Left kidney (tissue), 8 donors: ENCODE measurements at places on chromosomes 4 and X.

- no peak for DNase-seq
These were observed 47.7 kb upstream of the MGST2 start for GRCh38 chr4:139617702-139618490.

GRCh38 chr4:168263039-168263438 is 55.5 kb downstream of the DDX60 start:
- no peak for DNase-seq

- DNase-seq = no peak
These were observed 126.9 kb downstream of the VCX3B start for GRCh38 chrX:8591501-8591900.

DNA sequence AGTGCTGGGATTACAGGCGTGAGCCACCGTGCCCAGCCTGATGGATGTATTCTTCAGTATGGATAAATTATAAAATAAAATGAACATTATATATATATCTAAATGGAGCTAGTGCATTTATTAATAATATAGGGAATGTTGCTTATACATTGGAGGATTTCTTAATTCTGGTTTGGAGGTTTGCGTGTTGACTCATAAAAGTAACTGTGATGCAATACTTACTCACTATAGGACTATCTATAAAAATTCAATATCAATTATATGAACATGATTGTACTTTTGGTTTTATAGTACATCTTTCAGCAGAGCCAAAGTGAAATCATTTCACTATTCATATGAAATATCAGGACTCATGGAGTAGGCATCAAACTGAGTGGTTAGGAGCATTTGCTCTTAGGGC is 3.2 kb upstream of the AREG start:
- no peak for DNase-seq

- no peak for DNase-seq
These were observed 279.9 kb downstream of the INPP4B start for GRCh38 chr4:142566243-142566642.

GRCh38 chr4:91519155-91519554 is 784.6 kb upstream of the GRID2 start:
- DNase-seq = no peak

DNA sequence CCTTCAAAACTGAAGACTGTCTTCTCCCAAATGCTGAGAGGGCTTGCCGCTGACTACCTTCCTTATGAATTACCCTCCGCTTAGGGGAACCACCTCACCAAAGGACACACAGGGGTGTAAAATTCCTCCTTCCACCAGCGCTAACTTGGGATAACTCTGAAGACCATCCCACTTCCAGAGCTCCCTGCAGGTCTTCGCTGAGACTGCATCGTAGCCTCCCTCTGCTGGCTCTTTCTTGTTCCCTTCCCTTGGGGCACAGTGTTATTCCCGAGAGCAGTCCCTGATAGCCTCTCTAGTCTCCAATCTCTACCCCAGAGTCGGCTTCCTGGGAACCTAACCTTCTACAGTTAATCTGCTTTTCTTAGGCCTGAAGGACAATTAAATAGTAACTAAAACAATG is 725.5 kb upstream of the ATOH1 start:
- no peak for DNase-seq

DNA sequence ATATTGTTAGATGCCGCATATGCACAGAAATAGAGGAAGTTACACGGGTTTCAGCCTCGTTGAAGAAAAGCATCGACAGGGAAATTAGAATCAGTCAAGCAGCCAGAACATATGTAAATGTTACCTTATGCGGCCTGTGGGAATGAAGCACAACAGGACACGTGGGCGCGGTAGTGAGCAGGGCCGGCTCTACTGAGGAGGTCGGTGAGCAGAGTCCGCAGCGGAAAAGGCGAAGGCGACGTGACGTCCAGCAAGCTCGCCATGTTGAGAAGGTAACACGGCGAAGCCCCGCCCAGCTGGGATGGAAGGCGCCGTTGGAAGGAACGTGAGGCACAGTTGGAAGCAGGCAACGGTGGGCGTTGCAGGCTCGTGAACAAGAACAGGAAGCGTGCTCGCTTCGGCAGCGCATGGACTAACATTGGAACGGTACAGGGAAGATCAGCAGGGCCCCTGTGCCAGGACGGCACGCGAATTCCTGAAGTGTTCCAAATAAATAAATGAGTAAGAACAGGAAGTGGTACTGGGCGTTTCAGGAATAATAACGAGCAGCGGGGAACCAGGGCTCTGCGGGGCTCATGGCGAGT is 54.6 kb downstream of the MTNR1A start:
- no peak for DNase-seq

- no peak for DNase-seq
These were observed 64.9 kb upstream of the NPY2R start for GRCh38 chr4:155143512-155143911.

DNA sequence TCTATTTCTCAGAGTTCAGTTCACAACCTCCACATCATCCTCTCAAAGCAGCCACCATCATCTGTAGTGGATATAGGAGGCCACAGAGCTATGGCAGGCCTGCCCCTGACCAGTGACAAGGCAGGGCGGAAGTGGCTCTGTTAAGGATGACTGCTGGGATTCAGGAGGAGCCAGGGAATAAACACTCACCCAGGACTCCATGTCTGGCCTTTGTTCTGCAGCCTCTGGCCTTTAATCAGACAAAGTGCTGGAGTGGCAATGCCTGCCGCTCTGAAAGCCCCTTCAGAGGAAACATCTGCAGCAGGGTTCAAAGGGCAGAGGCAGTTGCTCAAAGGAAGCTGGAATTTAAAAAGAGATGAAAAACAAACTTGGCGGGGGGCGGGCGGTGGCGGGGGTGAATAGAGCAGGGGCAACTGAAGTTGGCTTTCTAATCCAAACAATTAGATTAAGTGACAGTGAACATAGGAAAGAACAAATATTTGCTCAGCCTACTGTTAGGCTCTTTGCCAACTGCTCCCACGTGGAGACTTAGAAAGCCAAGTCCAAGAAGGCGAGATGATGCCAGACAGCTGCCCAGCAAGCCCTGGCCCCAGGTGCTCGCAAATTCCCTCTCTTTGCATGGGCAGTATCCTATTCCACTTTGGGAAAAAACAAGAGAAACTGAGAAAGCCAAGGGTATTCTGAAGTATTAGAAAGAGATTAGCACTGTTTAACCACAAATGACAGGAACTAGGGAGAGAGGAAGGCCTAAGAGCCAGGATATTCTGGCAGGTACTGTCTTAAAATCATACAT is 5.5 kb downstream of the MPP1 start:
- no peak for DNase-seq

GRCh38 chr4:186067757-186068385 is 1.1 kb upstream of the TLR3 start:
- DNase-seq = peak; percentile 67

DNA sequence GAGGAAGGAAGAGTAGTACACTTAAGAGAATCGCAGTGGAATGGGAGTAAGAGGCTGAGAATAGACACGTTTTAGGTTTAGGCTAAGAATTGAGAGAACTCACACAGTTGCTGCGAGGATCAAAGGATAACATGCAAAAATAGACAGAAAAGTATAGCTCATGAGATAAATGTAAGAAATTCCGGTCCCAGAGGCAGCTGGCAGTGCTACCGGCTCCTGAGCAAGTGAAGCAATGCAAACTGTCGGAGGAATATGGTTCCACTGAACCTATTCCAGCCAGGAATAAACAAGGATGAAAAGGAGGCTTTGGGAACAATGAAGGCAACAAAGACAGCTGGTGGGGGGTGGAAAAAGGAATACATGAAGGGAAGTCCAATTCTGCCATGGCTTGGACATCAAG is 191.8 kb downstream of the QDPR start:
- DNase-seq = no peak

GRCh38 chrX:55484948-55485347 is 4.7 kb downstream of the USP51 start:
- DNase-seq = no peak

GRCh38 chrX:31233941-31234496 is 162.2 kb upstream of the FTHL17 start:
- DNase-seq = no peak

GRCh38 chr4:183186813-183187212 is 87.8 kb downstream of the WWC2 start:
- DNase-seq = no peak

DNA sequence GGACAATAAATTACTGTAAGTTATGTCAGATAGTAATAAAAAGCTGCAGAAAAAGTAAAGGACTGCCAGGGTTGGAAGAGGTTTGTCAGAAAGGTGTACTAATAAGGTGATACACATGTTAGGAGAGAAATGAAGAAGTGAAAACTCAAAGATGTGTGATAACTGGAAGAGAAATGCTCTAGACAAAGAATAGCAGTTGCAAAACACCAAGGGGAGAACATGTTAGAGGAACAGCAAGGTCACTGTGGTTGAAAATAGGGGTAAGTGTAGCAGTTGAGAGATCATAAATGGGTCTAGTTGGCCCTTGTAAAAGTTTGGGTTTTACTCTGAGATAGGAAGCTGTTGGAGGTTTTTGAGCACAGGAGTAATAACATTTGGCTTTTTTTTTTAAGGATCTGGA is 46.9 kb downstream of the HSPA4L start:
- no peak for DNase-seq

GRCh38 chr4:15001248-15001868 is 923 bp upstream of the CPEB2 start:
- peak; percentile 51 for DNase-seq

GRCh38 chrX:10841579-10841978 is 221.2 kb upstream of the MID1 start:
- no peak for DNase-seq

GRCh38 chr4:145828802-145829485 is 109.7 kb downstream of the ZNF827 start:
- no peak for DNase-seq

GRCh38 chr4:104128031-104128849 is 366.5 kb downstream of the CXXC4 start:
- DNase-seq = no peak

GRCh38 chr4:183838987-183839712 is 66.0 kb upstream of the STOX2 start:
- peak; percentile 56 for DNase-seq

DNA sequence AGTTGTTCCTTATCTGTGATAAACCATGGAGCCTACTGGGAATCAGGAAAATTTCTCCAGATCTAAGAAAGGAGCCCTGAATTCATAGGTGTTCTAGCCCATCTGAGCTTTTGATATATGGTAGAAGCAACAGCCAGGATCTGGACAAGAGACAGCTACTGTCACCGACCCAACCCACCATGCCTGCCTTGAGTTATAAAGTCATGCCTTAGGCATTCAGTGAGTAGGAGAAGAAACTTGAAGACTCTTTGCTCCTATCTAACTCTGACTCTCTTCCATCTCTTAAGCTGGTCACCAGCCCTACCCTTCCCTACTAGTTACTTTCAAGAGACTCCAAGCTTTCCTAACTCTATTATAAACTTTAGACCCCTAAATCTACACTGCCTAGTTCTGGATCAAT is 83.9 kb upstream of the FAM9B start:
- no peak for DNase-seq

- no peak for DNase-seq
These were observed 39.9 kb downstream of the MSX1 start for GRCh38 chr4:4899202-4899925.

DNA sequence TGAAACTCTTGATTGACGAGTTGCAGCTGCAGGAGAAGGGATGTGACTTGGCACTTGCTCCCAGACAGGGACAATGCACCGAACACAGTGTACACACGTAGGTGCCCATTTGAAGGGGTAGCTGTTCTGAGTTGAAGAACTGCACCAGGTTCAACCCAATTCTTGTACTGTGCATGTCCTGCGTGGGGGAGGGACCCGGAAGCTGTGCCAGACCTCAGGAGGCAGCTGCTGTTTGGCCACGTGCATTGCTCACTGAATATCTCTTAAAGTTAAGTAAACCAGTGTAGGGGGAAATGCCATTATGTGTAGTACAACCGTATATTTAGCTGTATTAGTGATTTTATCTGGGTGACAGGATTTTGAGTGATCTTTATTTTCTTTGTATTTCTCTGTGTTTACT is 12.0 kb upstream of the RBBP7 start:
- peak; percentile 5 for DNase-seq

GRCh38 chr4:90118527-90119195 is 8.5 kb upstream of the CCSER1 start:
- no peak for DNase-seq

DNA sequence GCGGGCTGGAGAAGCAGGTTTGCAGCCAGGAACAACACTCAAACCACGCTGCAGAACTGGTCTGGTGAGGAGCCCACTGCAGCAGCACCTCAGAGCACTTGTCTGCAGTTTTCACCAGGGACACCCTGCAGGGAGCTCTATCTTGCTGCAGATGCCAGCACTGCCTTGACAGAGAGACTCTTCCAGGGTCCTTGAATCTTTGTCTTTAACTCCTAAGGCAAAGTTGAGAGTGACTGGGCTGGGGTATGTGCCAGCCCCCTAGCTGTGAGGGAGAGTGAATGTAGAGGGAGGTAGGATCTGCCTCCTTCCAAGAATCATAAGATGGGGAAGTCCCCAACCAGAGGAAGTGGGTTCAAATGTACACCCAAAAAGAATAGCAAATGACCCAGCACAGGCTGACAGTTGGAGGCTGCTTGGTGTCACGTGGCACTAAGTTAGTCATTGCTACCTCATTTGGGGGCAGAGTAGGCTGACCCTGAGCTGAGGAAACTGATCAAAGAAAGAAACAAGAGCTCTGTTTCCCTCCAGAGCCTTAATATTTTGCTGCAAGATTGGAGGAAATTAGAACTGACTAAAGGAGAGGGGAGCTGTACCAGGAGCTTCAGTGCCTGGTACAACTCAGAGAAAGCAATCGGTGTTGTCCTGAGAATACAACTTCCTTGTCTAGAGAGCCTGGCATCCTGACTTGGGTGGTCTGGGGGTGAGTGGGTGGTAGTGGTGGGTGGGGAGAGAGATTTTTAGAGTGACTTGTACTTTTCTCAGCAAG is 28.2 kb upstream of the HUWE1 start:
- no peak for DNase-seq

- no peak for DNase-seq
These were observed 2.0 kb downstream of the MID1IP1 start for GRCh38 chrX:38803243-38803587.

- DNase-seq = no peak
These were observed 92.7 kb downstream of the SYNPO2 start for GRCh38 chr4:118981171-118981838.

GRCh38 chr4:82104578-82104977 is 269.2 kb downstream of the HNRNPD start:
- DNase-seq = no peak

- DNase-seq = no peak
These were observed 27.4 kb downstream of the HSD17B11 start for GRCh38 chr4:87363552-87363951.

DNA sequence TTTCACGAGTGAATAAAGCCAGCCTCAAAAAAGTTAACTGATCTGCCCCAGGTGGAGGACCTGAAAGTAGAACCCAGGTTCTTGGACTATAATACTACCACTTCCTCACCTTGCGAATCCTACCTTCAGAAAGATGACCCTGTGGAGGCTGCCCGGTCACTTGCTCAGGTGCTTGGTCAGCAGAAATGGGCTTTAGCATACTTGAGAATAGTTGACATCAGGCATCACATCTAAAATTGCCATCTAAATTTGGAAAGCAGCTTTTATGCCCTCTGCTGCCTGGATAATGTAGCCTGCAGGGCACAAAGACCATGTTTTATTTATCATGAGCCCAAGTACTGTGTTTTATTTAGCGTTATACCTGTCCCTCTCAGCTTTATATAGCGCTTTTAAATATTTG is 3.0 kb downstream of the BCLAF3 start:
- no peak for DNase-seq
